ENCODE measurements at places on chromosomes 1 and 21.

- DNase-seq: no peak
Measured at GRCh38 chr1:23814016-23814415, 11.2 kb downstream of the HMGCL start.

DNA sequence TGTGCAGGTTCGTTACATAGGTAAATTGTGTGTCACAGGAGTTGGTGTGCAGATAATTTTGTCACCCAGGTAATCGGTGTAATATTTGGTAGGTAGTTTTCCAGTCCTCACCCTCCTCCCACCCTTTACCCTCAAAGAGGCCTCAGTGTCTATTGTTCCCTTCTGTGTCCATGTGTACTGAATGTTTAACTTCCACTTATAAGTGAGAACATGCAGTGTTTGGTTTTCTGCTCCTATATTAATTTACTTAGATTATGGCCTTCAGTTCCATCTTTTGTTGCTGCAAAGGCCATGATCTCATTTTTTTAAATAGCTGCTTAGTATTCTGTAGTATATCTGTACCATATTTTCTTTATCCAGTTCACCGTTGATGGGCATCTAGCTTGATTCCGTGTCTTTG, 87.3 kb downstream of the RPS6KC1 start:
- no peak for DNase-seq

DNA sequence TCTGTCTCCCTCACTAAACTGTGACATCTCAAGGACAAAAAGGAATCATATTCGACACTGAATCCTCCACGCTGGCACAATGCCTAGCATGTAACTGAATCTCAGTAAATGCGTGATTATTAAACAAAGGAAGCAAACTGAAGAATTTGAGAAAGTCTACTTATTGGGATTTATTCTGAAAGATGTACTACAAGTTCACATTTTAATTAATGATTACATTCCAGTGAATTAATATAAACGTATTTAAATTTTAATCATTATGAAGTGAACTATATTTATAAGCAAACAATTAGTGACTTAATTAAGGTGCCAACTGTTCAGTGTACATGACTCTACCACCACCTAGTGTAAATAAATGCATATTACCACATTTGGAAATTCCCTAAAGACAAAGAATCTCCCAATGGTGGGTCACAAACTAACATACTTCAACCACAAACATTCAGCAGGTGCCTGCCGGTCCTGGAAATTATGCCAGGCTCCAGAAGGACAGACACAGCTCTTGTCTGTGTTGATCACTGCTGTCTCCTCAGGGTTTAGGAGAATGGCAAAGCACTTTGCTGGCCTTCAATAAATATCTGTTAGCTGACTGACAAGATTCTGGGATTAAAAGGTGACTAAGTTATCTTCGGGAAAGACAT, 56.3 kb downstream of the SMYD3 start:
- DNase-seq: no peak

GRCh38 chr1:155016231-155016831, 13.7 kb downstream of the ZBTB7B start:
- DNase-seq: peak; percentile 50

- DNase-seq: no peak
Measured at GRCh38 chr1:66050123-66050522, 257.4 kb downstream of the PDE4B start.
